NCI-H1694 treated with DMSO at 0.1 percent for 48 hours (cell line): ENCODE measurements at places on chromosomes 5 and 9.

DNA sequence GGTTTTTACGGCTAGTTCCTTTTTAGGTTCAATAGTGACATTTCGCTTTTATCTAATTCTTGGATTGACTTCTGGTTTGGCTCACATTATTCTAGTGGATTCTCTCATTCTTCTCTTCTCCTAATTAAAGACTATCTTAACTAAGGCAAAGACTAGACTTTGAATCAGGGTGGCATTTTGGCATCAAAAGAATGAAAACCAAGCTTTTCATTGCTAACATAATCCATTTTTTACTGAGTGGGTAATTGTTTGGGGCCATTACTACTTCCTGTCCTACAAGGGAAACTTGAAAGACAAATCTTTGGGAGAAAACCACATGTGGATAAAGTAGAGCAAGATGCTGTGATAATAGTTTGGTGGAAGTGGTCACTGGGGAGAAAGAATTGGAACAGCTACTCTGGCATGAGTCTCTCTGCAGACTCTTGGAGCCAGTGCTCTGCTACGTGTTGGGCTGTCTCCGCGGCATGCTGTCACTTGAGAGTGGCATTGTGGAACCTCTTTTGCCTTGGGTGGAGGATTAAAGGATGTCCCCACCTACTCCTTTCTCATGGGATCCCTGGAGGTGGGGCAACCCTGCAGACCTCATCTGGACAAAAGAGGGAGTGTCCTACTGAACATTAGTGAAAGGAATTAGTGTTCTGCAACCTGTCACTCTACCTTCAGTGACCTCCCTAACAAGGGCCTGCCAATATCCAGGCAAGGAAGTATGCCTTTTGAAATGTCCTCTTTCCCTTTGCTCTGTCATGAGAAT lies 280.4 kb downstream of the PSAT1 start:
- DNase-seq: no peak

GRCh38 chr5:117859176-117859575 lies 1129.2 kb downstream of the DTWD2 start:
- no peak for DNase-seq

- DNase-seq: no peak
These were observed 174.6 kb upstream of the SPEF2 start for GRCh38 chr5:35442885-35443639.

- no peak for DNase-seq
These were observed 84.9 kb downstream of the TRPM3 start for GRCh38 chr9:71036501-71036900.

GRCh38 chr5:180675036-180675635 lies 25.7 kb upstream of the FLT4 start:
- no peak for DNase-seq

DNA sequence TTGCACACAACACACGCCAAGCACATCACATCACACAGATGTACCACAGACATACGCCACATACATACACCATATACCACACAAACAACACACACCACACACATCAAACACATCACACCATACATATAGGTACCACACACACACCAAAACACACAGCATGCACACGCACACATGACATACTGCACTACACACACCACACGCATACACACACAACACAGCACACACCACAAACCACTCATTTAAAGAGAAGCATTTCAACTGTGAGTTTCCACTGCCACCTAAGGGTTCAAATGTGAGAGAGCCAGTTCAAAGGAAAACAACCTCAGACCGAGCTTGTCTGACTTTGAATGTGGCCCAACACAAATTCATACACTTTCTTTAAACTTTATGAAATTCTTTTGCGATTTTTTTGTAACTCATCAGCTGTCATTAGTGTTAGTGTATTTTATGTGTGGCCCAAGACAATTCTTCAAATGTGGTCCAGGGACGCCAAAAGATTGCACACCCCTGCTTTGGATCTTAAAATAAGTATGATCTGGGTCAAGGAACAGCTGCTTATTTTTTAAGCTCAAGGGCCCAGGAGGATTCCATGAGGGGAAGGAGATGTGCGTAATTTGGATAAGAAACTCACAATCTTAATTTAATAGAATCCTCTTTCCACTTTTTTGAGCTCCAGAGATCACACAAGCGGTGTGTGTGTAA lies 494.6 kb downstream of the GADD45G start:
- DNase-seq: peak; percentile 66

DNA sequence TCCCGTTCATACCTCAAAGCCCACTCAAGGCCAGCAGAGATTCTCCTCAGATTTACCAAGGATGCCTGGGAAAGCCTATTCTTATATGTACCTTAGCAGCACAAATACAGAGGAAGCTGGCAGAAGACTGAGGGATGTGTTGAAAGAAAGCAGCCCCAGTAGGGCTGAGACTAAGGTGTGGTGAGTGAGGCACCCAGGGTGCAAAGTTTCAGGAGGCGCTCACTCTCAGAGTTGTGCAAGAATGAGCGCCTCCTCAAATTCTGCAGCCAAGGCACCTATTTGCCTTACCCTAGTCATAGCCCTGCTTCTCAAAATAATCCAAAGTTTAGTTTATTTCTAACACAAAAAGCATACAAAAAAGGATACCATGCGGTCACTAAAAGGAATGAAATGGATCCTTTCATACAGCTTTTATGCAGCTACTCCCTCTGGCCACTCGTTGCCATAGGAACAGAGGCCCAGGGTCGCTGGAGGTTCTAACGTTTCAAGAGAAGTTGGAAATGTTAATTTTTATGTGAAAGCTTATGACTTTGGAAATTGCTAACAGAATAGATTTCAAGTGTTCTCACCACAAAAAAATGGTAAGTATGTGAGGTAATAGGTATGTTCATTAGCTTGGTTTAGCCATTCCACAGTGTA lies 79.7 kb upstream of the SMIM23 start:
- no peak for DNase-seq

- DNase-seq: no peak
These were observed 4.5 kb downstream of the UBE2D2 start for GRCh38 chr5:139565411-139566305.

GRCh38 chr5:144788556-144788955 lies 617.9 kb downstream of the KCTD16 start:
- no peak for DNase-seq

DNA sequence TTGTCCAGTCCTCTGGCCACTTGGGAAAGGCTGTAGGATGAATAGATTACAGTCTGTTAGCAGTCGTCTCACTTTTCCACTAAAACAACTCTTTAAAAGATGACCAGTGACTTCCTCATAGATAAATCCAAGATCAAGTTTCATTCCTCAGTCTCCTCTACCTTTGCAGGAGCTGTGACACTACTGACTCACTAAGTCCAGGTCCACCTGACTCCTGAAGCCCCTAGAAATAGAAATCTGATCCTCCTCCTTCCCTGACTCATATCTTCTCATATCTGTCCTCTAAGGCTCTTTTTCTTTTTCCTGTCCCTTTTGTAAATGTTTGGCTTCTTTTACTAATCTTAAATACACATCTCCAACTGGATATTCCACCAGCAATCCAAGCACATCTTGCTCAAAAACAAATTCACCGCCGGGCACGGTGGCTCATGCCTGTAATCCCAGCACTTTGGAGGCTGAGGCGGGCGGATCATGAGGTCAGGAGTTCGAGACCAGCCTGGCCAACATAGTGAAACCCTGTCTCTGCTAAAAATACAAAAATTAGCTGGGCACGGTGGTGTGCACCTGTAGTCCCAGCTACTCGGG lies 2.6 kb downstream of the CCDC125 start:
- DNase-seq: no peak

GRCh38 chr9:31166516-31166915 lies 1217.9 kb upstream of the ACO1 start:
- DNase-seq: no peak

- DNase-seq: no peak
These were observed 288.6 kb downstream of the ELAVL2 start for GRCh38 chr9:23537192-23538066.

GRCh38 chr5:101271416-101271815 lies 368.3 kb upstream of the ST8SIA4 start:
- DNase-seq: no peak

- DNase-seq: no peak
These were observed 123.9 kb upstream of the HAPLN1 start for GRCh38 chr5:83844449-83845068.

GRCh38 chr5:148836272-148837250 lies 10.2 kb downstream of the ADRB2 start:
- DNase-seq: no peak

- DNase-seq: no peak
These were observed 15.3 kb upstream of the SYNPO start for GRCh38 chr5:150625164-150625535.

DNA sequence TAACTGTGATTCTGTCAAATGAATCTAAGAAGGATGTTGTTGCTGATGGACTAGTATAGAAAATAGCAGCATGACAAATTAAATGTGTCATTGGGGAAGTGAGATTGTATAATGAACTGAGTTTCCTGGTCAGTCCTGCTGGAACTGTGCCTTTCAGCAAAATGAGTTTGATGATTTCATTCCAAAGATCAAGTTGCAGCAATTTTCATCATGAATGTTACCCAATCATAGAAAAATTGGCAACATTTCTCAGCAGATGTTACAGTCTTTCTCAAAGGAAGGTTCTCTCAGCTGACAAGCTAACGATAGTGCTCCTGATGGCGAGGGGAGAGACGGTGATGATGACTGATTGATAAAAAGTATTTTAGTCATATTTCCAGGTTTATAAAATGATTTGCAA lies 10.7 kb downstream of the PCDHAC2 start:
- DNase-seq: no peak

DNA sequence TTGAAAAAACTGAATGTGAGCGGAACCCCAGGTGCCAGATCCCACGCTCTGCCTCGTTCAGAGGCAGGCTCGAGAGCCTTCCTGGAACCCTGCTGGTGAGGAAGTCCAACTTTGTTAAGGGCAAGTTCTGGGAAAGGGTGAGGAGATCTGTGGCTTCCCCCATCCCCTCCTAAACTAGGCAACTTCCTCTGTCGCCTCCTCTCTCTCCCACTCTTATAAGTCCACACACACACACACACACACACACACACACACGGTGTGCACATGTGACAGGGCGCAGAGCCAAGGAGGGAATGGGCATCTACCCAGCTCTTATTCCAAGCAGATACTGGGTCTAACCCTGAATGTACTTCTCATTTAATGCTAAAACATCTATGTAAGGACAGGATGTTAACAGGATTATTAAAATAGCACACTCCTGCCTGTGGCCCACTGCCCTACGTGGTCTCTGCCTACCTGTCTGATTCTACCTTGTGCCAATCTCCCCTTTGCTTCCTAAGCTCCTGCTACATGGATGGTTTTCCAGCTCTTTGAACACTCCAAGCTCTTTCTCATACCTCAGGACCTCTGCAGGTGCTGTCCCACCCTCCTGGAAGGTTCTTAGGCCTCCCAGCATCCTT lies 72.4 kb upstream of the FBXW11 start:
- no peak for DNase-seq

- DNase-seq: no peak
These were observed 95.1 kb upstream of the DNAH5 start for GRCh38 chr5:14039576-14039975.

GRCh38 chr9:82423700-82424099 lies 435.1 kb downstream of the SPATA31D1 start:
- DNase-seq: no peak

- peak; percentile 68 for DNase-seq
These were observed 29.9 kb upstream of the C7 start for GRCh38 chr5:40879163-40879942.

DNA sequence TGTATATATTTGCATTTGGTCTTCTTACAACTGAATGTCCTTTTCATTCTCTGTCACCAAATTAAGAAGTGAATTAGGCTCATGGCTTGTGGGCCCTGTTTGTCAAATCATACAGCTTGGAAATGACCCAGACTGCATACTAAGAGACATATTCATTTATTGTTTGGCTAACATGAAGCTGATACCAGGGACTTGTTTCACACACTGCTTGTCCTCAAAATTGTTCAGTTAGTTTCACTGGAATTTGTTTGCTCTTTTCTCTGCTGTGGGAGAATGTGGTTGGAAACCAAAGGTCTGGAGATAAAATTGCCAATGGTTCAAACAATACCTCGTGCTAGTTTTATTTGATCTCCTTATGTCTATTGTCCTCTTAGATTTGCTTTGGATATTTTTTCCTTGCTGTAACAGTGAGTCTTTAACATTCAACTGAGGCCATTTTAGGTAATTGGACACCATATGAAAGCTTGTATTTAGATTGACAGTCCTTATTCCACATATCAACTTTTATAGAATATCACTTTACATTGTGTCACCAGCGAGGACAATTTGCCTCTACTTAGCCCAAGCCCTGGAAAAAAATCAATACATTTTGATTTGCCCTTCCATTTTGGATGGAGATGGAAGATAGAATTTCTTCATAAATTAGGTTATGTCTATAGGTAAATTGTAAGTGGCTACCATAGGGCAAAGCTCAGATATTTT lies 144.3 kb upstream of the MTAP start:
- no peak for DNase-seq

DNA sequence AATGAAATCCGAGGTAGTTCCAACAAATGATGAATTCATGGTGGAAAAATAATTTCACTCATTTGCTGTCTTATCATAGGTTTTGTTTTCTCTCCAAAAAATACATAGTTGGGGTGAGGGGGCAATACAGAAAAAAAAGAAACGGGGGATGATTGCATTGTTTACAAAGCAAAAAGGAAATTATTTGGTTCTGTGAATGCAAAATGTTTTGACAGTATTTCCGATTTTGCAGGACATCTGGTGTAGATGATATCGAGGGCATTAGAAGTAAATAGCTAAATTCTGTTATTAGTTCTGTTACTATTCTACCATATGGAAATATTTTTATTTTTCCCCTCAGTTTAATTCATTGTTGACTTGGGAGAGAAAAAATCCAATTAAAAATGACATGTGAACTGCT lies 201.7 kb downstream of the MARCHF11 start:
- DNase-seq: peak; percentile 30

DNA sequence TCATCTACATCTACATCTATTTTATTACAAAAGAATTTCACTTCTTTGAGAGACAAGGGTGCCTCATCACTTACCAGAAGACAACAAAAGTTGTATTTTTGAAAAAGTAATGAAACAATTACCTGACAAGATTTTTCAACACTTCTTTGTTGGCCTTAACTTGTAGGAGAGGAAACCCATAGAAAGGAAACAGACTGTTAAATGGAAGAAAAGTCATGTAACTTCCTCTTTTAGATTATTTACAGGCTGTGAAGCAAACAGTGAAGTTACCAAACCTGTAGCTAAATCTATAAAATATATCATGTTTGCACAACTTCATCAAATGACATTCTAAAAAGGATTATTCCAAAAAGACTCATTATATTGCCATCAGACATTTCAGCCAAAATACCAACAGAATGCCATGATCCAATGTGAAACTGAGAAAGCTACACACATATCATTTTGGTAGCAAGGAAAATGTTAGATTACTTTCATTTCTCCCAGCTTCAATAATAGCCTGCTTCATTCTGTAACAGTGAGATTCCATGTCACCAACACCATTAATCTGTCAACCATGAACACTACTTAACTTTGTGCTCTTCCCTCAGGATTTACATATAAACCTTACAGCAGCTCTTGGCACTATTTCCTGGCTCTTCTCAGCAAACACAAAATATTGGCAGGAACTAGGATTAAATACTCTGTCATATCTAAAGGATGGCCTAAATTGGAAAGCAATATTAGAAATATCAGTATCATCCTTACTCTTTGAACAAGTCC lies 122.5 kb downstream of the MCTP1 start:
- DNase-seq: peak; percentile 6

- no peak for DNase-seq
These were observed 3.4 kb downstream of the SQSTM1 start for GRCh38 chr5:179823937-179824744.
